ENCODE measurements at places on chromosomes 13 and 19. TPM values are rescaled to one million over a fixed set of nuclear protein-coding genes. Genes with fewer than 3 reads are reported as not detected.
A peak's percentile ranks its signal among the peaks of the same experiment; 100 is the strongest.

DNA sequence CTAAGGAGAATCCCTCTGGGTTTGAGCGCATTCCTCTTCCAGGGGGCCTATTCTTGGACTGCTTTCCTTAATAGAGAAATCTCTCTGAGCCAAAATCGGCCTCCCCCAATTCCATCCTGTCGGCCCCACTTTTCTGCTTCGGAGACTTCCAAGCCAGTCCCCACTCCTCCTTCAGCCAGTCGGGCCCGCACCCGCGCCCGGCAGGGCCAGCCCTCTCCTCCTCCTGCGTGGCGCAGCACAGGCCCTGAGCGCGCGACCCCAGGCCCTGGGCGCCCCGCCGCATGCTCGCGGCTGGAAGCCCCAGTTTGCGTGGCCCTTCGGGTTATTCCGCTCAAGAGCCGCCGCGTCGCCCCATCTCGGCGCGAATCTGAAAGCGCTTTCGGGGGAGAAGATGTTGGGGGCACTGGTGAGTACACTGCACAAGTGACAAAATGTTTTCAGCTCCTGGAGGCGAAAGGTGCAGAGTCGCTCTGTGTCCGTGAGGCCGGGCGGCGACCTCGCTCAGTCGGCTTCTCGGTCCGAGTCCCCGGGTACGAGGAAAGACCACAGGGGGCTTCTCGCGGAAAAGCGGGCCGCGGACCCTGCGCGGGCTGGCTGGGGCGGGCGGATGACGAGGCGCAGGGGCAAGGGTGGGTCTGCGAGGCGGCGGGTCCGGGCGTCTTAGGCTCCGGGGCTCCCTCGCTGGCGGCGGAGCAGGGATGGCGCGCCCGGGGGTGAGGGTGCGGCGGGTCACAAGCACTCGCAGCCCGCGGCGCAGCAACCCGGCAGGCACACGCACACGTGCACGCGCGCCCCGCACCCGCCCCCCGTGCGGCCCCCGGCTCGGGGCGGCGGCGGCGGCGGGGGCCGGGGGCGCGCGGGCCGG is at the start of gene IL17D:
TSS of gene IL17D (plus strand) at position 785 of the 865 bp plus-strand sequence. CDS start 303 bp downstream, outside the sequence.
- no peak for DNase-seq

- peak; percentile 38 for DNase-seq
Measured at GRCh38 chr19:56066152-56067023, 54.7 kb downstream of the ZNF787 start.

DNA sequence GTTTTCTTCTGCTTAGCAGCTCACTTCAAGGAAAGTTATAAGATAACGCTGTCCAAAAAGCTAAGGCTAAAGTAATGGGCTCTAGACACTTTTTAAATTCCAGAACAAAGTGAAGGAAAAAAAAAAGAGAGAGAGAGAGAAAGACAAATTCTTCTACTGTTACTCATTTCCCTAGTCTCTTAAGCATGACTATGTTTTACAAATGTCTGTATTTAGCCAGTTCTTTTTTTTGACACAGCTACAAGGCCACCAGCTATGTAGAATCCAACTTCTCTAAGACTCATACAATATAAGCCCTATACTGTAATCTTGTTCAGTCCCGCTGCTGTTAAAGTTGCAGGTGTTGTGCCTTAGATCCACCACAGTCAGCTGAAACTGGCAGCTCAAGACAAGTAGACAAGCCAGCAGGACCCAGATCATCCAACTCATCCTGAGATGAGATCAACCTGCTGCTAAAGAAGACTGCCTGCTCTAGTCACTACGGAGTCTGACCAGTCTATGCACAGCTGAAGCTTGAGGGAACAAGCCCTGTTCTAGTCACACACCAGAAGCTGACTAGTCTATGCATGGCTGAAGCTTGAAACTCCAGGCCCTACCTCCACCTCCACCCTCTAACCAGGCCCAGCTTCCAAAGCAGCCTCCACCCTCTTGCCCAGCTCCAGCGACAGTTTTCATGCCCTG is 10.3 kb upstream of the ZNF83 start:
- no peak for DNase-seq

GRCh38 chr13:106835477-106835876 is 267.5 kb upstream of the ARGLU1 start:
- no peak for DNase-seq

GRCh38 chr19:56740501-56740900 is 68.9 kb upstream of the ZNF835 start:
- DNase-seq: no peak

DNA sequence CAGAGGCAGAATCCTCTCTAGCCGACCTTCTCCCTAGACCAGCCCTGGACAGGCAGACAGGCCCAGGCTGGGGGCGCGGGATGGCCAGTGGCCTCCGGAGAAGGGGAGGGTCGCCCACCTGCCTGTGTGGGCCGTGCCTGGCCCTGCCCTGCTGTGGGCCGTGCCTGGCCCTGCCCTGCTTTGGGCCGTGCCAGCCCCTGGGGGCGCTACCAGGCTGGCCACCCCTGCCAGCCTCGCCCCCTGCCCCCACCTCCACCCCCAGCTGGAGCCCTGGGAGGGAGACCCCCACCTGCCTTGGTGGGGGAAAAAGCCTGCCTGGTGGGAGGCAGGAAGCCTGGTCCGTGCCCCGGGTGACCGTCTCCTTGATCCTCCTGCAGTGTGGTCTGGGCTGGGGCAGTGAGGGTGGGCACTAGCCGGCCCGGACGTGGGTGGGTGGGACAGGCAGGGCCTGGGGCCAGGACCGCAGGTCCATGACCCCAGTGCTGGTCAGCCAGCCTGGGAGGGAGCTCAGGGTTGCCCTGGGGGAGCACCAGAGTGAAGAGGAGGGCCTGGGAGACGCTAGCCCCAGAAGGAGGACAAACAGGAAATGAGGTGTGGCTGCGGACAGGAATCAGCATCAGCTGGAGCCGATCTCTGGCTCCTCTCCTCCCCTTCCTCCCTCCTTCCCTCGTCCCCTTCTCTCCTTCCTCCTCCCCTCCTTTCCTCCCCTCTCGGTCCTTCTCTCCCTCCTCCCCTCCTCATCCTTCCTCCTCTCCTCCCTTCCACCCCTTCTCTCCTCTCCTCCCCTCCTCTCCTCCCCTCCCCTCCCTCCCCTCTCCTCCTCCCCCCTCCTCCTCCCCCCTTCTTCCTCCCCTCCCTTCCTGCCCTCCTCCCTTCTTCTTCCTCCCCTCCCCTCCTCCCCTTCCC is 5.1 kb upstream of the MKNK2 start:
- peak; percentile 76 for DNase-seq

GRCh38 chr19:55340784-55341147 is 1.1 kb downstream of the KMT5C start:
- DNase-seq: no peak

- DNase-seq: no peak
Measured at GRCh38 chr13:102659168-102659713, 35.6 kb downstream of the METTL21C start.

GRCh38 chr13:44542361-44542760 is 33.8 kb downstream of the TSC22D1 start:
- DNase-seq: no peak

GRCh38 chr13:104114101-104114500 is 1047.9 kb upstream of the SLC10A2 start:
- DNase-seq: no peak

DNA sequence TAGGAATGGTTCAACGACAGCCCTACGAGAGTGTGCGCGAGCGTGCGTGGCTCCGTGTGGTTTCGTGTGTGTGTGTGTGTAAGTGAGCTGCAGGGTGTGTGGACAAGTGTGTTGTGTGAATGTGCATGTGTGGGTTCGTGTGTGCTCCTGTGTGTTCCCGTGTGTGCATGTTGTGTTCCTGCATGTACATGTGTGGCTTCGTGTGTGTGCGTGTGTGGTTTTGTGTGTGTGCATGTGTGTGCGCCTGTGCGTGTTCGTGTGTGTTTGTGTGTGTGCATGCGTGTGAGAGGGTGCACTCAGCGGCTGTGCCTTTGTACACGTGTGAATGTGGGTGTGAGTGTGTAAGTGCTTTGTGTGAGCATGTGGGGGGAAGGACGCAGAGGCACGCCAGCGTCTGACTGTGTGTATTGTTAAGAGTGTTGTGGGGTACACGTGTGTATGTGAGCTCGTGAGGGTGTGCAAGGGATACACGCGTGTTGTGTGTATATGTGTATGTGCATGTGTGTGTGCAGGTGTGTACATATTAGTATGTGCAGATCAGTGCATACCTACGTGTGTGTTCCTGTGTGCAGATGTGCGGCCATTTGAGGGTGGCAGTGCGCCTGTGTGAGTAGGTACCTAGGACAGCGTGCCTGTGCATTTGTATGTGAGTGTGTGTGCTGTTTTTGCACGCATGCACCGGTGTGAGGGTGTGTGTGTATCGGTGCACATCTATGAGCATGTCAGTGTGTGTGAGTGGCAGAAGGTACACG is 24.3 kb upstream of the ONECUT3 start:
- no peak for DNase-seq

DNA sequence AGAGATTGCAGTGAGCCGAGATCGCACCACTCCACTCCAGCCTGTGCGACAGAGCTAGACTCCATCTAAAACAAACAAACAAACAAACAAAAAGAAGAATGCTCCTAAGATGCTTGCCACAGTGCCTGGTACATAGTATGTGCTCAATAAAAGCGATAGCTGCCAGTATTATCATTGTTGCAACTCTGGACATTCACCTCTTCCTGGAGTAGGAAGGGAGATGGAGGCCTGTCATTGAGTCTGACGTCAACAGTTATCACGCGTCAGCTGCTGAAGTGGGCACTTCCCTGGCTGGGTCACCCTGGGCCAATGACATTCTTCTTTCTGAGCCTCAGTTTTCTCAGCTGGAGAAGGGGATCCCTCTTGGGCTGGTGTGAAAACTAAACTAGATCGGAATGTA is 4.2 kb upstream of the PLAUR start:
- DNase-seq: no peak

- peak; percentile 27 for DNase-seq
Measured at GRCh38 chr19:17718947-17719711, at the start of gene MAP1S. Gene MAP1S (plus strand): TSS chr19:17719480. CDS start chr19:17719503, 23 bp downstream.

- no peak for DNase-seq
Measured at GRCh38 chr13:23588666-23589065, 18.5 kb downstream of the TNFRSF19 start.

GRCh38 chr19:54096617-54097106 is 3.9 kb downstream of the OSCAR start:
- DNase-seq: peak; percentile 46

DNA sequence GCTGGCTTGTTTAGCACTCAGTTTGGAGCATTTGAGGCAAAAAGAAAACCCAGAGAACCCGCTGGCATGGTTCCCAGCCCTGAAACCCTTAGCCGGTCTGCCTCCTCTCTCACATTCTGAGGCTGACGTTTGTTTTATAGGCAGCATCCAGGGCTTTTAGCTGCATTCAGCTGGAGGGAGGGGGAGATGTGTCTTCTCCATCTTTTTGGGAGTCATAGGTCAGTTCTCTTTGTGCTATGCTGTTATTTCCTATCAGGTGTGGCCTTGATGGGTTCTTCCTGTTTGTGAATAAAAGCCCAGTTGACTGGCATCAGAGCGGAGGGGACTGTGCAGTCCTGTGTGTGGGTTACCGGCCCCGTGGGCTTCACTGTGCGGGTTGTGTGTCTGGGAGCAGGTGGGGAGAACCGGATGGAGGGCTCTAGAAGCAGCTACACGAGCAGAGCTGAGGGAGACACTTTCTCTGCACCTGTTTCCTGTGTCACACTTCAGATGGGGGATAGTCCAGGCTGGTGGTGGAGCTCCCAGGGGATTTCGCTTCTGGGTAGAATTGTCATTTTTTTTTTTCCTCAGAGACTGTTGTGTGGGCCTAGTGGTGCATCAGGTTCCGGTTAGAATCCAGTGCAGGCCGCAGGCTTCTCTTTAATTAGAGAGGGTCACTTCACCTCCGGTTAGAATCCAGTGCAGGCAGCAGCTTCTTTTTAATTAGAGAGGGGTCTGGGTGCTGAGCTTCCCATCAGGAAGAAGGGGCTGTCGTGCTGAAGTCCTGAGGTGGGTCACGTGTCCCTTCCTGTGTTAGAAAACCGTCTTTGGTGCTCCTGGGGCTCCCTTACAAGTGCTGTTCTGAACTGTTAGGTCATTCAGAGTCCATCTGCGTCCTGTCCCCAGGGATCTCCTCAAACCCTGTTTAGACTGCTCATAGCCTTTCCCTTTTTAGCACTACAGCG is 69.6 kb downstream of the ARHGEF7 start:
- DNase-seq: no peak

- DNase-seq: no peak
Measured at GRCh38 chr13:53447863-53448262, 419.2 kb downstream of the OLFM4 start.

- DNase-seq: peak; percentile 43
Measured at GRCh38 chr13:80469853-80470381, 129.0 kb upstream of the SPRY2 start.

GRCh38 chr13:98226496-98226895 is 49.4 kb upstream of the RNF113B start:
- DNase-seq: no peak

DNA sequence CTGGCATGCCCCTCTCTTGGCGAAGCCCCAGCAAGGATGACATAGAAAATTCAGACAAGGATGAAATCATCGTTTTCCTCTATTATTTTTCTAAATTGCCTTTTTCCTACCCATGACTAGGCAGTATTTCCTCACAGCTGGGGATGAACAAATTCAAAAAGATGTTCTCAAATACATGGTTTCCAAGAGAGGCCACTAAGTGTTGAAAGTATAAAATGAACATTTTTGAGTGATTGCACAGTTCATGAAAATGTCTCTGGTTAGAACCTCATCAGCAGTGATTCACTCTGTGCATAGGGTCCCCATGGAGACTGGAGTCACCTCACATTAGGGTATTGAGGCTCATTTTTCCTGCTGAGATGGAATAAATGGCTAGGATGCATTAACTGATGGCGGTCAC is 373.7 kb downstream of the DNAJC15 start:
- DNase-seq: no peak

GRCh38 chr13:113041896-113042295 is 63.7 kb upstream of the F7 start:
- DNase-seq: no peak

DNA sequence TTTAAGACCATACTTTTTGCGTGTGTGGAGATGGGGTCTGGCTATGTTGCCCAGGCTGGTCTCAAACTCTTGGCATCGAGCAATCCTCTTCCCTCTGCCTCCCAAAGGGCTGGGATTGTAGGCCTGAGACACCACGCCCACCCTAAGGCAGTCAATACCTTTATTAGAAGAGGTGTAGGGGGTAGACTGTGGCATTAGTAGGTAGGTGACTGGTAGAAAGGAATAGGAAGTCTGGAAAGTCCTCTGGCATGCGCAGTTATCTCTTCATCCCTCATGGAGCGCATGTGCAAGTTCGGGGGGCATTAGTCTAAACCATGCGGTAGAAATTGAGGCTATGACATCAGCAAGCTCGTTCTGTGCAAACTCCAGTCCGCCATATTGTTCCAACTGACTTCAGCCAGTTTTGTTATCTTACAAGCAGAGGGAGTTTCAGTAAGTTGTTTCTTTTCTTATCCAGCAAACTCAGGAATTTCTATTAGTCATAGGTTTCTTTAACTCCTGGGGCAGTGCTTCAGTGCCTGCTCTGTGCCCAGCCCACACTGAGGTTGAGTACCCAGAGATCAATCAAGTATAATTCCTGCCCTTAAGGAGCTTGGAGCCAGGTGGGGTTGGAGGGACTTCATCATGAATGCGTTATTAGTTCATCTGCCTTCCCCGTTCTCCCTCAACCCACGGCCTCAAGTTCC is 7.3 kb upstream of the RANBP3 start:
- no peak for DNase-seq

- no peak for DNase-seq
Measured at GRCh38 chr13:110137680-110138009, 169.3 kb downstream of the COL4A1 start.

VSTM2B gene
- total RNA-seq: not detected

FRY gene
- total RNA-seq: 12.8 TPM

SIAH3 gene
- not detected for total RNA-seq

IPO5 gene
- 128 TPM for total RNA-seq

CDX2 gene
- not detected for total RNA-seq

TMPRSS9 gene
- not detected for total RNA-seq

CNN1 gene
- not detected for total RNA-seq

CAPN12 gene
- total RNA-seq: 0.15 TPM

STAP2 gene
- total RNA-seq: 2.6 TPM

SLITRK1 gene
- not detected for total RNA-seq

CFAP97D2 gene
- total RNA-seq: not detected

CD37 gene
- total RNA-seq: not detected

Measured in NCI-H460 (cell line).